PC-9 (cell line): ENCODE measurements at places on chromosomes 3 and 15. TPM values are rescaled to one million over a fixed set of nuclear protein-coding genes. Genes with fewer than 3 reads are reported as not detected.

DNA sequence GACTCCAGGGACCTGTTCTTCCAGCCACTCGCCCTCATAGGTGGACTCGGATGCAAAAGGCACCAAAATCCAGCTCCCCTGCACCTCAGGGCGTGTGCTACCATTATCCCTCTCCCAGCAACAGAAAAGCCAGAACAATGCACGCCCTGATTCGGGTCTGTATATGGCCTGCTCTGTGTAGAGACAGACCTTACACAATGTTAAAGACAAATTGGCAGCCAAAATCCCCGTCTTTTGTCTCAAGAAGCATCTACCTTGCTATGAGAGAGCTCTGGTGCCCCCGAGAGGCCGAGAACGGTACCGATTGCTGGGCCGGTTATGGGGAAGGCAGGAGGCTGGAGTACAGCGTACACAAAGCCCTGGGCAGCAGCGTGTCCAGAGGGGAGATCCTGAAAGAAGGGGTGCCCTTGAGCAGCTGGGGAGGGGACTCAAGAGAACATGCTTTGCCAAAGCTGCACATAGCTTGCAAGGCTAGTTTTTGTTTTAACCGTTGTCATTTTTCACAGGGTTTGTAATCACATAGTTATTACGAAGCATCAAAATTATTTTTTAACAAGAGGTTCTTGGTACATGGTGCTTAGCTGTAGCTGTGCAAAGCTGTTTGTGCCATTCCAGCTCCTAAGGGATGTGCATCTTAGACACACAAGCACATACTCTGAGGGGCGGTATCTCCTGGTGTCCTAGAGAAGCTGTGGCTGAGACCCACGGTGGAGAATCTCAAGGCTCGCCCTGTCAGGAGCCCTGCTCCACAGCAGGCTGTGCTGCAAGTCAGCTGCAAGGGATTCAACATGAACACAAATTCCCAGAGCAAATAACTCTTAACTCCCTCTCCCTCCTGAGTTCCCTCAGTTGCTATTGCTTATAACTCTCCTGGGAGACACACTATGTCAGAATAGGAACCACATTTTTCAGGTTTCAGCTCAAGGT lies 461.5 kb upstream of the PPP2R3A start:
- H3K27me3 ChIP-seq: peaks cover 75% of the 10 kb centered on the region
- no peaks in the 10 kb centered on the region for H3K36me3 ChIP-seq
- no peak overlapping the region for H3K4me3 ChIP-seq
- no peaks in the 10 kb centered on the region for H3K4me1 ChIP-seq
- H3K27ac ChIP-seq: no peak overlapping the region

DNA sequence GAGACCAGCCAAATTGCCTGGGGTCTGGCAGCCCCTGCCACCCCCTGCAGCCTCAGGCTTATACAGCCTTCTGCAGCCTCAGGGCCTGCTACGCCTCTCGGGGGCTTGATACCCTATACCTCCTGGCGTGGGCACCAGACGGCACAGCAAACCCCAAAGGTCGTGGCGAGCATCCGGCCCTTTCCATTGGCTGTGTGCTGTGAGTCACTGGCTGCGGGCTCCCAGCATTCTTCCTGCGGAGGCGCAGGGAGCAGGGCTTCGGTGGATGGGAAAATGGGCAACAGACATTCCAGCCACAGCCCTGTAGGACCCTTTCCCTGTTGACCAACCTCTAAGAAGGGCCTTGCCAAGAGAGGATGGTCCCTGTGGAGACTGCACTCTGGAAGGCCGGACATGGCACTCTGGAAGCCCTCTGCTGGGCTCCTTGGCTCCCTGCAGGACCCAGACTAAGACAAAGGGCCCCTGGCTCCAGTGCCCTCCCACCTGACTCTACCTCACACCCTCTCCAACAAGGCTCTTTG lies 59.6 kb downstream of the ITGA11 start:
- no peak overlapping the region for H3K27ac ChIP-seq
- H3K27me3 ChIP-seq: no peaks in the 10 kb centered on the region
- H3K36me3 ChIP-seq: no peaks in the 10 kb centered on the region
- no peaks in the 10 kb centered on the region for H3K4me1 ChIP-seq

DNA sequence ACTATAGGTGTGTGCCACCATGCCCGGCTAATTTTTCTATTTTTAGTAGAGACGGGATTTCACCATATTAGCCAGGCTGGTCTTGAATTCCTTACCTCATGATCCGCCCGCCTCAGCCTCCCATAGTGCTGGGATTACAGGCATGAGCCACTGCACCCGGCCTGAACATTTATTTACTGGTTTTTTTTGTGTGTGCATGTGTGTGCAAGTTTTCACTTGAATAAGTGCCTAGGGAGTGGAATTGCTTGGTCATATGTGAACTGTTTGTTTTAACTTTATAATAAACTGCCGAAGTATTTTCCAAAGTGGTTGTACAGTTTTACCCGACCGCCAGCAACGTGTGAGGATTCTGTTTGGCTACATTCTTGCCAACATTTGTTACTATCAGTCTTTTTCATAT lies 14.1 kb downstream of the BBS4 start:
- H3K27me3 ChIP-seq: no peaks in the 10 kb centered on the region
- H3K4me3 ChIP-seq: no peak overlapping the region
- no peak for DNase-seq
- H3K4me1 ChIP-seq: no peaks in the 10 kb centered on the region

The ERC2 gene
- 0.75 and 1.4 TPM in 2 replicates for total RNA-seq

The CAMK2N2 gene
- 2.2 and 2.6 TPM in 2 replicates for total RNA-seq
